Stimulated activated naive CD4-positive, alpha-beta T cell treated with Interleukin-2 at 50 U/mL for 16 hours (primary cell): ENCODE measurements at places on chromosomes 16 and 17.
A peak's percentile ranks its signal among the peaks of the same experiment; 100 is the strongest.

GRCh38 chr16:65178151-65178550 is 56.3 kb upstream of the CDH11 start:
- no peak for DNase-seq

- peak; percentile 41 for DNase-seq
Measured at GRCh38 chr17:42221886-42222745, 27.8 kb upstream of the GHDC start.

DNA sequence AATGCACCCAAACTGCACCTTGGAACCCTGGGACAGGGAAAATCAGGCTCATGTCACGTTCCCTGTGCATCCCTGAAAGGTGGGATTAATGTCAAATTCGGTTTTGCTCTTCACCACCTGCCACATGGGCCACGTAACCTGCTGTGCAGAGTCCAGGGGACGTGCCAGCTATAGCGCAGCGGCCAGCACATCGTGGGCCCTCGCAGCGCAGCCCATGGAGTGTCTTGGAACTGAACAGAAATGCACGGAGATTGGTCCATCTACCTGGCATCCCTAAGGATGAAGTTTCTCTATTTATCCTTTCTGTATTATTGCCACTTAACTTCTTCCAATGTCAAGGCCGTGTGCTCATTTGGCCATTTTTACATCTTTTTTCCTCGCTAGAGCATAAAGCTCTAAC is 68.1 kb upstream of the TRAP1 start:
- DNase-seq, result no peak

DNA sequence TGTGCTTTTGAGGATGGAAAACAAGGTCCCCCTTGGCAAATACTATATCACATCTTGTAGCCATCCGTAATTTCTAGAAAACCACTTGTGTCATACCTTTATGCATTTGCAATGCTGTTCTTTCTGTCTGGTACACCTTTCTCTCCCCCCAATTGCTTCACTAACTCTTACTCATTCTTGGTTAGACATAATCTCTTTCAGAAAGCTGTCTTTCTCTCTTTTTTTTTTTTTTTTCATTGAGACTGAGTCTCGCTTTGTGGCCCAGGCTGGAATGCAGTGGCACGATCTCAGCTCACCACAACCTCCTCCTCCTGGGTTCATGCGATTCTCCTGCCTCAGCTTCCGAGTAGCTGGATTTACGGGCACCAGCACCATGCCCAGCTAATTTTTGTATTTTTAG is 94.9 kb upstream of the C17orf78 start:
- DNase-seq, result no peak

DNA sequence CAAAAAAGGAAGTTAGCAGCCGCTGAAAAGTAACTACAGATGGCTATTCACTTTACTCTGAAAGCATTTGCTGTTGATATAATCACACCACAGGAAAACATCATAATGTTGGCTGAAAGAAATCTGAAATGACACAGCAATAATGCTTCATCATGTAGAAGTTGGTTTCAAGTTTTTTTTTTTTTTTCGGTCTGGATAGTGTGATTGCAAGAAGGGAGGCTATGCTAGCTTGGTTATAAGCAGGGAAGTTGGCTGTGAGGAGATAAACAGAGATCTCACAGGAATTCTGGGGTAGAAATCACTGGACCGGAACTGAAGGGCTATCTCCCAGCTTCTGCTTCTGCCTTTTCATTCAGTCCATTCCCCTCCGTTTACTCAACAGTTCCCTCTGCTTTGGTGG is 57.9 kb downstream of the MYO1D start:
- no peak for DNase-seq
